ENCODE measurements at places on chromosomes 3 and 15.
A peak's percentile ranks its signal among the peaks of the same experiment; 100 is the strongest.

GRCh38 chr3:147672436-147672835, 263.3 kb downstream of the ZIC1 start:
- DNase-seq, result no peak

- no peak for DNase-seq
These were observed 254.6 kb upstream of the SOX14 start for GRCh38 chr3:137509354-137510045.

DNA sequence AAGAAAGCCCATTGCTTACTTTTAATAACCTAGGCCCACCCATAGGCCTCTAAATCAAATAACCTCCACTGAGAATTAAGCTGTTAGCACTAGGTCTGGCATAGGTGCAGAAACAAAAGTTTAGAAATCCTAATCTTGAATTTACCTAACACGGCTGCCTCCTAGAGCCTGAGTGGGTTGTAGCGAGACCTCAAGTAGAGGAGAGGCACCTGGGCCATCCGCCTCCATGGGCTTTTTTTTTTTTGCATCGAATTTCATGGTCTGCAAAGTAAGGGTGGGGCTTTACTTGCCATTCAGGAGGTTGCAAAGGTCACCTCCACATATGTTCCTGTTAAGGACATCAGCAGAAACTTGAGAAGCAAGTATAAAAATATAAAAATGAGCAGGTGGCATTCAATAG, 6.6 kb upstream of the TPM1 start:
- no peak for DNase-seq

DNA sequence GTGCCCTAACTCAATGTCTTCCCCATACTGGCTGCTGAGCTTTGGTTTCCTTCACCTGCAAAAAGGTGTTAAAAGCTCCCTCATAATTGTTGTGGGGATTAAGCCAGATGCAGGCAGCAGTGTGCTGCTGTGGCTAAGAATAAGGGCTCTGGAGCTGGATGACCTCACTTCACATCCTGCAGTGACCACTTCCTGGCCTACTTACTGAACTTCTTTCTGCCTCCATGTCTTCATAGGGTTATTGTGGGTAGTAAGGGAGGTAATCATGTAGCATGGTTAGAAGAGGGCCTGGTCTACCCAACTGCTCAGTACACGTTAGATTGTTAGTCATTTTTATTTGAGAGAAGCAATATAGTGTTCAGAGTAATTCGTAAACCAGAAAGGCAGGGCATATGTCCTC, 18.4 kb downstream of the GYG1 start:
- DNase-seq, result peak; percentile 69

DNA sequence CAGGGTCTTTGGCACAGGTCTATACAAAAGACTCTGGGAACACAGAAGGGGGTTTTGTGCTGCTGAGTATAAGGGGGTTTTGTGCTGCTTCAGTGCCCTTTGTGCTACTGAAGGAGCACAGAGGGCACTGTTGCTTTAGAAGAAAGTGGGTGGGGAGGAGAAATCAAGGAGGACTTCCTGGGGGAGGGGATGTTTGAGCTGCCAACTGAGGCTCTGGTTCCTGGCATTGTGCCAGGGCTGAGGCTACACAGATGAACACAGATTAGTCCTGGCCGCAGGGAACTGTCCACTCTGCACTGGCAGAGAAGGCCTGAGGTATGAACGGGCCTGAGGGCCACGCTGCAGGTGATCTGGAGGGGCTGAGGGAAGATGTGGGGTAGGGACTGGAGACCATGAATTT, 32.2 kb upstream of the SEC13 start:
- DNase-seq, result no peak

DNA sequence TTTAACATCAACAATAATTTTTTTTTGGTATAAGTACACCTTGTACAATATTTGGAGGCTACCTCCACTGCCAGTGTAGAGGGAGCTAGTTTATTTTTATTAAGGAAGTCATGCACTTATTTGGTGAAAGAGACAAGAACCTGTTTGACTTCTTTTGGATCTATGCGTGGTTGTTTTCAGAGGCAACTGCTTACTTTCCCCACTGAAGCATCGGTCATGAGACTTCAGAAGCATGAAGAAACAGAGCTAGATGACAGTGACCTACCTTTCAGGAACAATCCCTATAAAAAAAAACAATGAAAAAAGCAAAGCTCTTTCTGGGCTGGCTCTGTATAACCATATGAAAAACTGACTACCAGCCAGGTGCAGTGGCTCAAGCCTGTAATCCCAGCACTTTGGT, 20.0 kb upstream of the ZNF148 start:
- no peak for DNase-seq

- DNase-seq, result no peak
These were observed 13.0 kb downstream of the ST3GAL6 start for GRCh38 chr3:98776140-98776493.

DNA sequence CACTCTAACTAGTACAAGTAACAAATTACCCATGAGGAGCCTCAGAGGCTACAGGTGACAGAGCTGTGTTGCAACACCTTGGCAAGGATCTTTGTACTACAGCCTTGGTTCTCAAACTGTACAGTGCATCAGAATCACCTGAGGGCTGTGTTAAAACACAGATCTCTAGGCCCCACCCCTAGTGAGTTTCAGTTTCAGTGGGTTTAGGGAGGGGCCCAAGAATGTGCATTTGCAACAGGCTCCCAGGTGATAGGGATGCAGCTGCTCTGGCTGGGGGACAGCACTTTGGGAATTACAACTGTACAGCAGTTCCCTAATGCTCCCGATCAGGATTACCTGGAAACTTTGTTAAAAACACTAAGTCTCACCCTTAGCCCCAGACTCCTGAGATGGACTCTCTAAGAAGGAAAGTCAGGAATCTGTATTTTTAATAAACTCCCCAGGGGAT, 66.1 kb upstream of the NR2F2 start:
- DNase-seq, result peak; percentile 33

DNA sequence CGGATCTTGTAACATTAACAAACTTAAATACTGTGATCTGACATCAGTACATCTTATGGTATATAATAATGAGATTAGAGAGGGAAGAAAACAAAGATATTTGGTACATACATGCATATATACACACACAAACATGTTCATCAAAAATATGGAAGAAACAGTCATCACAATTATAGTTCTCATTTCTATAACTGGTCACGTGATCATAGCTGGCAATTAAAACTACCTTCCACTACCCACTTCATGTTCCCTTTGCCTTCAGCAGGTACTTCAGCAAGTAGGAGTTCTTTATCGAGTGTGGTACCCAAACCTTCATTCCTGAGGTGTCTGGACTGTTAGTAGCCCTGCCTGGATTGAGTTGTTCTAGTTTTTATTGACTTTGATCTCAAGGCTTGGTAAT, 70.9 kb upstream of the ALDH1A3 start:
- DNase-seq, result no peak

DNA sequence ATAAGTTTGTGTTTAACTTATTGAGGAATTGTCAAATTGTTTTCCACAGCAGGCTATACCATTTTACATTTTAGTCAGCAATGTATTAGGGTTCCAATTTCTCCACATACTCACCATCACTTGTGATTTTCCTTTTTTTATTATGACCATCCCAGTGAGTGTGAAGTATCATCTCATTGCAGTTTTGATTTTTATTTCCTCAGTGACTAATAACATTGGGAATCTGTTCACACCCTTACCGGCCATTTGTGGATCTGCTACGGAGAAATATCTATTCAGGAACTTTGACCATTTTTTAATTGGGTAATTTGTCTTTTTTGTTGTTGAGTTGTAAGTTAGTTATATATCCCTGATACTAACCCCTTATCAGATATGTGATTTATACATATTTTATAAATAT, 54.8 kb upstream of the LMCD1 start:
- DNase-seq, result no peak

GRCh38 chr3:59774000-59774399, 724.2 kb upstream of the CFAP20DC start:
- no peak for DNase-seq

GRCh38 chr15:48411971-48412591, 80.9 kb downstream of the DUT start:
- DNase-seq, result no peak

- no peak for DNase-seq
These were observed 56.0 kb upstream of the DYNC1LI1 start for GRCh38 chr3:32626631-32627030.

- DNase-seq, result no peak
These were observed 5.9 kb downstream of the ATP8B4 start for GRCh38 chr15:50113187-50113505.

DNA sequence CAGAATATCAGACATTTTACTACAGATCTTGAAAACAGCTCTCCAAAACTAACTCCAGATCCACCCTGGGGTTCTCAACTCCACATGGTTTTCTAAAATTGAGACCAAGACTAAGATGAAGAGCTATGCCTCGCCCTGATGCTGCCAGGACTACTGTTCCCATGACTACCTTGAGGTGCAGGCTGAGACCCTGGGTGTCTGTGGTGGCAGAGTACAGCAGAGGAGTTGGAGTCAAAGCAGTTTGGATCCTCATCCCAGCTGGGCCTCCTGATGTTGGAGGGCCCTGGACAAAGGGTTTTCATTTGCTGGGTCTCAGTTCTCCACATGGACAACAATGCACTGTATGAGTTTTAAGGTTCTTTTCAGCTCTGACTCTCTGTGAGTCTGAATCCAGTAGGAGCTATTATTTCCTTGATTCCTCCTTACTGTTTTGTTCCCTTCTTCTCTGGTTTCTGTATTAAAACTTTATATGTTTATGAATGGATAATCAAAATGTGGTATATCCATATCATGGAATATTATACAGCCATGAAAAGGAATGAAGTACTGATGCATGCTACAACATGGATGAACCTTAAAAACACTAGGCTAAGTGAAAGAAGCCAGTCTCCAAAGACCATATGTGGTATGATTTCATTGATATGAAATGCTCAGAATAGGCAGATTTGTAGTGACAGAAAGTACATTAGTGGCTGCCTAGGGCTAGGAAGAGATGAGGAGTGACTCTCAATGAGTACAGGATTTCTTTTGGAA, 93.0 kb downstream of the CPN2 start:
- DNase-seq, result no peak

- no peak for DNase-seq
These were observed 21.1 kb downstream of the GCNT3 start for GRCh38 chr15:59632714-59633113.

GRCh38 chr3:106552351-106553043, 683.7 kb upstream of the CBLB start:
- no peak for DNase-seq

DNA sequence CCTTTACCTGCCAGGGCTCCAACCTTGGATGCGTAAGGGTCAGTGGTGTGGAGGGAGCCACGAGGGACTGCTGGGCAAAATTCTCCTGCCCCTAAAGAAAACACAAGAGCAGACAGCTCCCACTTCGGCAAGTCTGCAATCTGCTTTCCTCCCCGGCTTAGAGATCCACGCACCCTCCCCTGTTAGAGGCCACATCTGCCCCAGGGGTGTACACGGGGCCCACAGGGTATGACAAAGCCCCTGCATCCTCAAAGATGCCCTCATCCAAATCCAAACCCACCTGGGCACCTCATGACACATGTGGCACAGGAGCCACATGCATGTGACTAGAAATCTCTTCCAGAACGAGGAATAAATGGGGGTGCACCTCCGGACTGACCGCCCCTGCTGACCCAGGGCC, 25.5 kb downstream of the ZXDC start:
- DNase-seq, result no peak

- no peak for DNase-seq
These were observed 16.9 kb downstream of the IP6K1 start for GRCh38 chr3:49769286-49769915.

GRCh38 chr3:142987080-142987700, 14.2 kb upstream of the U2SURP start:
- peak; percentile 71 for DNase-seq

- DNase-seq, result no peak
These were observed 56.9 kb upstream of the ARRDC4 start for GRCh38 chr15:97903560-97903959.

GRCh38 chr3:157921811-157922210, 184.4 kb downstream of the SHOX2 start:
- peak; percentile 27 for DNase-seq

GRCh38 chr3:50630394-50630793, 13.4 kb downstream of the MAPKAPK3 start:
- no peak for DNase-seq

GRCh38 chr15:84638103-84638502, 16.0 kb downstream of the WDR73 start:
- DNase-seq, result peak; percentile 45

- DNase-seq, result no peak
These were observed 73.1 kb downstream of the RAB11A start for GRCh38 chr15:65942436-65942835.

DNA sequence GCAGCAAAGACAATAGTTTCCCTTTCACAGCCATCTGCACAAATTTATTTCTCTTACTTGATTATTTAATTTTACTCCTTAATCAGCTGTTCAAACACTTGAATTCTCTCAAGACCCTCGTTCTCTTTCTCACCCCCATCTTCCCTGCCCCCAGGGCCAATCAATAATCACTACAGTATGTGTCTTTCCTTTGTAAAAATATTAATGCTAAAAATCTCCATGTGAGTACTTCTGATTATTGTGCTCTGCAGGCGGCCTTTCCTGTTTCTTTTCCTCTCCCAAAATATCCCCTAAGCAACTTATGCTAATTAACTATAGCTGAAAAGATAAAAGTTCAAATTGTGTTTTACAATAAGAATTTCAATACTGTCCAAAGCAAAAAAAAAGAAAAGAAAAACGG, 617.0 kb upstream of the CBLB start:
- DNase-seq, result no peak

- no peak for DNase-seq
These were observed 169.0 kb downstream of the ABHD5 start for GRCh38 chr3:43859766-43860165.

GRCh38 chr15:65896236-65896635, 26.9 kb downstream of the RAB11A start:
- no peak for DNase-seq

DNA sequence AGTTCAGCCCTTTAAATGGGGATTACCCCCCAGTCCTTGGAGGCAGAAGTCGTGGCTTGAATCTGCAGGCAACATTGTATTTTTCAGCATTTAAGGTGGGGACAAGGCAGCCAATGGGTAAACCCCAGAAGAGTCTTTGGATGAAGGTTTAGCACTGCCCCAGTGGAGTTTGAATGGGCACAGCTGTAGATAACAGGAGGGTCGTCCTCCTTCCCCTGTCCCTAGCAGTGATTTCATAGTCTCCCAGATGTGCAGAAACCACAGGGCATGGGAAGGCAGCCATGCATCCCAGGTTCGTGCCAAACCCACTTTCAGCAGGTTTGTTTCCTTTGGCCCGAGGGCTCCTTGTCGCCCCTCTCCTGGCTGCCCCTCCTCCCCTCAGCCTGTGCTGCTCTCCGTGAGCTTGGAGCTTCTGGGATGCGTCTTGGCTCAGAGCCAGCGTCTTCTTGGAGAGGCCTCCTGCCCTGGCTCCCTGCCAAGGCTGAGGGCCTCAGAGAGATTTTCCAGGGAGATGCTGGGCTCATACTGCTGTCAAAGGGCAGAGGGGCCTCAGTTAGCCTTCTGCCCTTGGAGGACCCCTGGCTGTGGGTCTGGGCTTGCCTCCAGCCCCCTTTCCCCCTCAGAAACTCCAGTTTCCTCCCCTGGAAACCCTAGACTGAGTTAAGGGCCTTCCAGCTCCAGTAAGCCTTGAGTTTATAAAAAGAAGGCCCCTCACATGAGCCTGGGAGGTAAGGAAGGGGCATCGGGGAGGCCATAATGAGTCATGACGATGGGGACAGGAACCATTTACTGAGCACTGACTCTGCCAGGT, 48.9 kb upstream of the POLG start:
- DNase-seq, result no peak
